RCC 7860 (cell line): ENCODE measurements at places on chromosomes 12 and 14.

- DNase-seq, result no peak
Observed at GRCh38 chr14:94921882-94922585, 152.1 kb upstream of the GSC start.

DNA sequence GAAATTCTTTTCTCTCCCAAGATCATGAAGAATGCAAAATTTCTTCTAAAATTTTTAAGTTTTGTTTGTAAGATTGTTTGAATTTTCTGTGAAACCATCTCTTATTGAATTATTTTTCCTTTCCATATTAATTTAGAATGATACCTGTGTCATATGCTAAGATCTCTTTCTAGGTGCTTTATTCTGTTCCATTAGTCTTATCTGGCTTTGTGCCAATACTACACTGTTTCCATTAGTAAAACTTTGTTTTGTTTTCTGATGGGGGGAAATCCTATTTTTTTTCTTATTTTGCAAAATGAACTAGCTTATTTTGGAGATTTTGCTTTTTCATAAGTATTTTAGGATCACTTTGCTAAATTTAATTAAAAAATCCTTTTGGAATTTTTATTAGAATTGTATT lies 193.9 kb downstream of the FUT8 start:
- DNase-seq, result no peak

DNA sequence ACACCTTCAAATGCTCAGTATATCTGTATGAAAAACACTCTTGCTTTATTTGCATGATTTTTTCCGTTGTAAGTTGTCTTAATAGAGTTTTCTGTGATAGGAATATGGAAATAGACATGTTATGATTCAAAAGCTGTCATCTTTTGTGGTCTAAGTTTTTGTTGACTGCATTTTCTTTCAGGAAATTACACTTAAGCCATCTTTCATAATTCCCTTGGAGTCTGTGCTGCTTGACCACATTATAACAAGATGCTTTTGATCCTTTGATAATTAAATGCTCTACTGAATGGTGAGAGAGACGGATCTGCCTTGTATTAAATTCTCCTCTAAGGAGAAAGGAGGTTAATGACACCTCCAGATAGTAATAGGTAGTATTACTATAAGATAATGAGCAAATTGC lies 272.8 kb upstream of the DAAM1 start:
- DNase-seq, result no peak

- DNase-seq, result no peak
Observed at GRCh38 chr14:104353921-104354701, 215.7 kb downstream of the KIF26A start.

DNA sequence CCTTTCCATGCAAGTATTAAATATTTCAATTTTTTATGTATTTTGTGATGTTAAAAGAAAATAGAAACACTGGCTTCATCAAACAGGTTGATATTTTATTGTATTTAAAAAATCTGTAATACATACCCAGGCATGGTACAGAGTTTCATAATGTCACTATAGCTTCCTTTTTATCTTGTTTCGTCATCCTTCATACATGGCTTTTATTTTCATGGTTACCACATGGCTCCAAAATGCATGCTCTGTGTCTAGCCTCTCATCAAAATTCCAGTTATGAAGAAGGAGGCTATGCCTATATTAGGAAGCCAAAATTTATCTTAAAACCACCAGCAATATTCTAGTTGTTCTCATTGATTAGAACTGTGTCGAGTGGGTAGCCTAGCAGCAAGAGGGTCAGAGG lies 464.8 kb downstream of the BTG1 start:
- no peak for DNase-seq

- DNase-seq, result no peak
Observed at GRCh38 chr14:29895591-29896083, 32.0 kb downstream of the PRKD1 start.

- no peak for DNase-seq
Observed at GRCh38 chr12:52364901-52365489, 2.3 kb downstream of the KRT85 start.

DNA sequence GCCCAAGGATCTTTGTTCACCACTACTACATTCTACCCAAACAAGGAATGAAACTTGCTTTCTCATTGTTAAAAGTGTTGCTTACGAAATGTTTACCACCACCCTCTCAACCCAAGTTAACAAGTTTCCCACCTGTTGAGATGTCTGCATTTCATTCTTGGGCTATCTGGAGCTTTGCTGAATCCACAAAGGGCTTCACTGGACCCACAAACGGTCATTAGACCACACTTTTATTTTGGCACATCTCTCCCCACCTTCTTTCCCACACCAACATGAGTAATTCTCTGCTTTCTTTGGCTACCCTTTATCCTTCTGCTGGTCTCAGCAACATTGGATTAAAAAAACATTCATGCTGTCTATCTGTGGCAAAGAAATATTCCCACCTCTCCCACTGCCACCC lies 78.0 kb downstream of the TMEM260 start:
- no peak for DNase-seq

- no peak for DNase-seq
Observed at GRCh38 chr14:65095633-65096205, 6.6 kb downstream of the MAX start.

- no peak for DNase-seq
Observed at GRCh38 chr12:94722664-94723063, 72.3 kb upstream of the TMCC3 start.

DNA sequence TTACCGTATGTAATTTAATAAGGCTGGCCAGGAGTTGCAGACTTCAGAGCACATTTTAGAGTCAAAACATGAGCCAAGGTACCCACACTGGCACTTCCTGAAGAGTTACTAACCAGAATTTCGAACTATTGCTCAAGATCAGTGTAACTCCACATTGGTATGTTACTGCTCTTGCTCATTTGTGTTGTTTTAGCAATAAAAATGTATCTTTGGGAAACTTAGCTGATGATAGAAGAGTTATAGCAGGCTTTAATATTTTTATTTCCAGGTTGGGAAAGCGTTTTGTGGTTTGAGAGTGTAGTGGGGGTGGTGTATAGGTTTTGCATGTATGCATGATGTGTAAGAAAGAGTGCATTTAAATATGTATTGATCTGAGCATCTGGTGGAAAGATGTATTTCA lies 96.6 kb downstream of the SCN8A start:
- no peak for DNase-seq

GRCh38 chr14:88901189-88901588 lies 76.7 kb downstream of the TTC8 start:
- no peak for DNase-seq

DNA sequence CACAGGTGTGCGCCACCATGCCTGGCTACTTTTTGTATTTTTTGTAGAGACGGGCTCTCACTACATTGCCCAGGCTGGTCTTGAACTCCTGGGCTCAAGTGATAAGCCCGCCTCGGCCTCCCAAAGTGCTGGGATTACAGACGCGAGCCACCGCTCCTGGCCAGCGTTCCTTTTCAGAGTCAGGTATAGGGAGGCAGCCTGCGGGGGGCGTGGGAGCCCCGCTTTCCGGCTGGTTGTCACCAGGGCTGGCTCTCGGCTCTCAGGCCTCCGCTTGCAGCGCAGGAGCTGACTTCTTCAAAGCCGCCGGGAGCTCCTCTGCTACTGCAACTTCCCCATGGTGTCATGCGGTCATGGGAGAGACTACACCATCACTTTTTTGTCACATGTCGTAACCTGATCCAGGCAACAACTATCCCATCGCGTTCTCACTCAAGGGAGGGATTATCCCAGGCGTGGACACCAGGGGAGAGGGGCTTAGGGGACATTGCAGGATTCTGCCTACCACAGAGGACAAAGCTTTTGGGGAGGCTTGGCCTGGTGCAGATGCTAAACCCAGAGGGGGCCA lies 129.4 kb downstream of the SCARB1 start:
- DNase-seq, result no peak

DNA sequence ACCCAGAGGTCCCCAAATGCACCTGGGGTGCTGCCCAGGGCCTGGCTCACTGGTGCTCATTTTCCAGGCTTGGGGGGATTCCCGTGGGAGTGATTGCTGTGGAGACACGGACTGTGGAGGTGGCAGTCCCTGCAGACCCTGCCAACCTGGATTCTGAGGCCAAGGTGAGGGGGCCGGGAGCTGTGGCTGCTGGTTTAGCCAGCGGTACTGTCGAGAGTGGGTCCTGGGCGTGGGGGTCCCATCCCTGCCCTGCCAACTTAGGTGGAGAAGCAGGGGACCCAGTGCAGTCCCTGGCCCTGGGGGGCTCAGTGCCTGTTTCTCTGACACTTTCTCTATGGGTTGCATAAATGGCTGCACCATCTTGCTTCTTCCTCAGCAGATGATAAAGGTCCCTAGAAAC lies 50.9 kb downstream of the FOXN4 start:
- no peak for DNase-seq

DNA sequence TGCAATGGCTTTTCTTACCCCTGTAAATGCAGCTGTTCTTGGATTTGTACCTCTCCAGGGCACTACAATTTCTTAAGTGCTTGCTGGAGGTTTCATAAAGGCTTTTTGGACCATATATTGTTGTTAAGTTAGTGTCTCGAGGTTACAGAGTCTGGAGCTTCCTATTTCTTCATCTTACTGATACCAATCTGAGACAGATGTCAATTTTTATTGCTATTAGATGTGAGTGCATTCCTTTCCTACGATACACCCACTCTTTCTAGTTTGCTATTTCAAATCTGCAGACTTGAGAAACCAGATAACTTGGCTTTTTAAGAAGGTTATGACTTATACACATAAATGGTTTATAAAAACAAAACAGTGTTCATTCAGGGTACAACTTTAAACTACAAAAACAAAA lies 2.1 kb downstream of the NOXRED1 start:
- no peak for DNase-seq

GRCh38 chr12:106195621-106196027 lies 52.2 kb downstream of the CKAP4 start:
- no peak for DNase-seq

DNA sequence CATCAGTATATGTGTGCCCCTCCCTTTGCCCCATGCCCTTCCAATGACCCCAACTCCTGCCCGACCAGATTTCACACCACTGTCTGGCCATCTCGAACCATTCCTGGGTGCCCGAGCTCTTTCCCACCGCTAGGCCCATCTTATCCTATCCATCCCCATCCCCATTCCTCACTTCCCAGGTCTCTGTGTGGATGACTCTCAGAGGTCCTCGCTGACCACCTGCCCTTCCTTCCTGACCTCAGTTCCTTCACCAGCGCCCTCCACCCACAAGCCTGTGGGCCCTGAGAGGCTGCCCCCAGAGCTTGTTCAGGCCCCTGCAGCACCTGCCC lies 49.1 kb downstream of the CYP46A1 start:
- DNase-seq, result no peak

DNA sequence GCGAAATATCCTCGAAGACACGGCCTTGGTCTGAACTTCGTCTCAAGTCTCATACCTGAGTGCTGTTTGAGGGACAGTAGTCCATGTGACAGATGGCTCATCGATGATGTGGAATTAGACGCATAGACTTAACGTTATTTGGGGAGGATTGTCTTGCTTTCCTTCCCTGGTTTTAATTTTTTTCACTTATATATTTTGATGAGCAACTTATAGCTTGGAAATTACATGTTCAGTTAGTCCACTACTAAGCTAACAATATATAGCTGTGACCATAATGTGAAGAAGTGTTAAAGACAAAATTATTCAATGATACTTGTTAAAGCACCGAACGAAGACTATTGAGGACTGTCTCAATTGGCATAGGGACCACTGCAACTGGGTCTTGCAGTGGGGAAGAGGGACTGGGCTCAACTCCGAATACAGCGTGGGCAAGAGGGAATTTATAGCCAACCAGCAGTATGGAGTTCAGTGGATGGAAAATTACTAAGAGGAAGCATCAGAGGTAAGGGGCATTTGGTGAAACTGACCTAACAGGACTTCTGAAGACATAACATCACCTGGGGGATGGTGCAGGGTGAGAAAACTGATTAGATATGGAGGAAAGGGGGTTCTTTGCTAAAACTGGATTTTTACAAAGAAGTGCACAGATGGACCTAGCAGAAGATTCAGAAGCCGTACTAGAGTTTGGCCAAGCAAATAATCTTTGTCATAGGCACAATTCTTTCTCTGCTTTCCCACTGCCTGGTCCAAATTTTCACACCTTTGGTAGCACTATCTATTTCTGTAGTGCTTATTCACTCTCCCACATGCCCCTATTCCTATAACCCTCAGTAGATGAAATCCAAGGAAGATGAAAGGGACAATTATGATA lies 910 bp upstream of the TM7SF3 start:
- no peak for DNase-seq

DNA sequence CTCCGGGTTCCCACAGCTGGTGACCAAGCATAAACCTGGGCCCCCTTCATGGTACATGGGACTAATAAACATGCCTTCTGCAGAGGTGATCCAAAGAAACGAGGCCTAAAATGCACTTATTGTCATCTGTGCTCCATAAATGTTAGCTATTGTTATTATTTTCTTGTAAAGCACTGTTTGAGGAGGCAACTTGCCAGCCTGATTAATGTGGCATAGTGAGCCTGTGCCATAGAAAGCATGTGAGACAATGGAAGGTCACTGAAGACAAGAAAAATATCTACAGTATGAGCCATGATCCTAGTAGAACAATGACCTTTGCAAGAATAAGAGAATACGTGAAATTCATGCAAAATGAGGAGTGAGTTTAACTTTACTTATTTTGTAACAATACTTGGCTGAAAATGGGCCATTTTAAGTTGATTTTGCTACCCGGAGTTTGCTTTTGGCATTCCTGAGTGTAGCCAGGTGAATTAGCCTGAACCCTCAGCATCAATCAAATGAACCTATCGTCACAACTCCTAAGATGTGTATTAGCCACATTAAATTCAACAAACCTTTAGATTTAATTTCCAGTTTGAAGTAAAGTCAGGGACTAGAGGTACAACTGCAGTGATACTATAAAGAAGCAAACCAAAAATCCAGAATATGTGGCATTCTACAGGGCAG lies 52.2 kb downstream of the CPM start:
- no peak for DNase-seq

GRCh38 chr14:103830511-103831270 lies 16.7 kb downstream of the PPP1R13B start:
- no peak for DNase-seq

- no peak for DNase-seq
Observed at GRCh38 chr12:76611533-76611932, 52.0 kb upstream of the OSBPL8 start.

DNA sequence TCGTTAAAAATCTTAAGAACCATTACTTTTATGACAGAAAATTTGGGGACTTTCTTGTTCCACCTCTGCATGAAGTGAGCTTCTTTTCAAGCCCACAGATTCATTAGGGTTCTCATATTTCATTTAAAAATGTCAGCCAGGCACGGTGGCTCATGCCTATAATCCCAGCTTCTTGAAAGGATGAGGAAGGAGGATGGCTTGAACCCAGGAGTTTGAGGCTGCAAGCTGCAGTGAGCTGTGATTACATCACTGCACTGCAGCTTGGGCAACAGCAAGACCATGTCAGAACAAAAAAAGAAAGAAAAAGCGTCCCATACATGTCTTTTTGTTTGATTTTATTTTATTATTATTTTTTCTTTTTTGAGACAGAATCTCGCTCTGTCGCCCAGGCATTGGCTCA lies 43.4 kb upstream of the ATF1 start:
- DNase-seq, result no peak

DNA sequence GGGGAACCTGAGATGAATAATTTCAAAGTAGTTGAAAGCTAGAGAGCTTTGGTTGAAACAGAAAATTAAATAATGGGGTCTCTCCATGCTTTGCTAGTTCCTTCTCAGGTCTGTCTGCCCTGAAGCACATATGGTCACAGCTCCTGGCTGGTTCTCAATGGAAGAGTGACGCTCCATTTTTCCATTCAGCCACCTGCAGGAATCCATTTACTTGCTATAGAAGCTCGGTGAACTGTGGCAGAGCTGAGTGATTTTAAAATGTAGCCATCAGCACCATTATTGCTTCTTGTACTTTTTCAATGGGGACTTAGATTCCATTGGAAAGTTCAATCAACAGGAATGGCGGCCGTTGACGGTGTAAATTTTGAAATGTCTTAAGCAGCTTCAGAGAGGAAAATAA lies 525.2 kb downstream of the GLT1D1 start:
- DNase-seq, result no peak
